ENCODE measurements at places on chromosomes 7 and 10.

GRCh38 chr10:84406561-84406960 lies 78.2 kb downstream of the CCSER2 start:
- DNase-seq = no peak

DNA sequence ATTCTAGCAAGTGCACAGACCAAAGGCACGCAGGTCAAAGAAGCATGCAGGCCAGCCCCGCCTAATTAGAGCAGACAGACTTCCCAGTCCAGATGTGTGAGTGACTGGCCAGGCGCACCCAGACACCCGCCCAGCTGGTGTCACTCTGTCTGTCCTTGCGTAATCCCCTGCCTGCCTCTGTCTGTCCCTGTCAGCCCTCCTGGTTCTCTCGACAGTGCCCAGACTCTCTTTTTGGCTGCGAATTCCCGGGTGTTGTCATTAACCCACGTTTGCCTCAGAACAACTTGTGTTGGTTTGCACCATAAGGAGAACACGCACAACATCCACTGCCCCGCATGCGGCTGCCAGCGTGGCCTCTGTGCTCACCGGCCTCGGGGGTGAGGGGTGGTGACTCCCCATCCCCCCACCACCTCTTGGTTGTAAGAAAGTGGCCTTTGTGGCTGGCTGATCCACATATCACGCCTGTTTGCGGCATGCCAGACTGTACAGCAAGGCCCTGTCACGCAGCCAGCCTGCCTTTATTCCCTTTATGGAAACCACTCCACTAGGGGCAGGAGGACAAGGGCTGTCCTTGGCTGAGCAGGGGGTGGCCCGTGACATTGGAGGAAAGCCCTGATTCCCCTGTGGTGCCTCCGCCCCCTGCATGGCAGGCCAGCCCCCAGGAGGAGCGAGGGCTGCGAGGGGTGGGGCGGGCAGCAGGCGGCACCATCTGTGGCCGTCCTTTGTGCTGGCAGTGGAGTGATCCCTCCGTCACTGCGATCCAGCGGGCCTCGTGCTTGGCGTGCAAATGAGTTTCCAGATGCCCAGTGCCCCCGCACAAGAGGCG lies 72.8 kb upstream of the PPIF start:
- DNase-seq = no peak

- DNase-seq = no peak
These were observed 77.5 kb upstream of the PHYHIPL start for GRCh38 chr10:59098831-59099452.

DNA sequence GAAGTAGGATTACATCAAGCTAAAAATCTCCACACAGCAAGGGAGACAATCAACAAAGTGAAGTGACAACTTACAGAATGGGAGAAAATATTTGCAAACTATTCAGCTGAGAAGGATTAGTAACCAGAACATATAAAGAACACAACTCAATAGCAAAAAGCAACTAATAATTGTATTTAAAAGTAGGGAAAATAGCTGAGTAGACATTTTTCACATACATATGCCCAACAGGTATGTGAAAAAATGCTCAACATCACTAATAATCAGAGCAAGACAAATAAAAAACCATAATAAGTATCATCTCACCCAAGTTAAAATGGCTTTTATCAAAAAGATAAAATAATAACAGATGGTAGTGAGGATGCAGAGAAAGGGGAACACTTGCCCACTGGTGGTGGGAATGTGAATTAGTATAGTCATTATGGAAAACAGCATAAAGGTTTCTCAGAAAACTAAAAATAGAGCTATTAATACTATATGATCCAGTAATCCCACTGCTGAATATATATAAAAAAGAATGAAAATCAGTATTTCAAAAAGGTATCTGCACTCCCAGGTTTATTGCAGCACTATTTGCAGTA lies 784.5 kb upstream of the C7orf33 start:
- DNase-seq = no peak

DNA sequence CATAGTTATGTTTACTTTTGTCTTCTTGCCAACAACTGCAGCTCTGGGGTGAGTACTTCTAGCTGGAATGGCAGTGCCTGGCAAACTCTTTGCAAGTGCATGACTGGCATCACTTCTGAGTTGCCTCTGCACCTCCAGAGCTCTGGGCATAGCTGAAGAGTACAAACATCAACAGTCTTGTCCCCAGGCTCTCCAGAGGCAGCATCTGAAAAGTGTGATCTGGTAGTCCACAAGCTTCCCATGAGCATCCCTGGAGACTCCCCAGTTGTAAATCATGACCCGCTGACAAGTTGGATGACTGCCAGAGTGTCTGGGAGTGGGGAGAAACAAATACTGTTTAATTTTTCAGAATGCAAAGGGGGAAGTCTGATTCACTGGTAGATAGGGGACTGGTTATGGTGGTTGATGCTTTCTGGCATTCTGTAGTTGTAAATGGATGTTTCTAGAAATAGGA lies 138.9 kb upstream of the CDK13 start:
- peak; percentile 61 for DNase-seq

GRCh38 chr10:102291221-102291905 lies 46.0 kb downstream of the GBF1 start:
- DNase-seq = no peak

DNA sequence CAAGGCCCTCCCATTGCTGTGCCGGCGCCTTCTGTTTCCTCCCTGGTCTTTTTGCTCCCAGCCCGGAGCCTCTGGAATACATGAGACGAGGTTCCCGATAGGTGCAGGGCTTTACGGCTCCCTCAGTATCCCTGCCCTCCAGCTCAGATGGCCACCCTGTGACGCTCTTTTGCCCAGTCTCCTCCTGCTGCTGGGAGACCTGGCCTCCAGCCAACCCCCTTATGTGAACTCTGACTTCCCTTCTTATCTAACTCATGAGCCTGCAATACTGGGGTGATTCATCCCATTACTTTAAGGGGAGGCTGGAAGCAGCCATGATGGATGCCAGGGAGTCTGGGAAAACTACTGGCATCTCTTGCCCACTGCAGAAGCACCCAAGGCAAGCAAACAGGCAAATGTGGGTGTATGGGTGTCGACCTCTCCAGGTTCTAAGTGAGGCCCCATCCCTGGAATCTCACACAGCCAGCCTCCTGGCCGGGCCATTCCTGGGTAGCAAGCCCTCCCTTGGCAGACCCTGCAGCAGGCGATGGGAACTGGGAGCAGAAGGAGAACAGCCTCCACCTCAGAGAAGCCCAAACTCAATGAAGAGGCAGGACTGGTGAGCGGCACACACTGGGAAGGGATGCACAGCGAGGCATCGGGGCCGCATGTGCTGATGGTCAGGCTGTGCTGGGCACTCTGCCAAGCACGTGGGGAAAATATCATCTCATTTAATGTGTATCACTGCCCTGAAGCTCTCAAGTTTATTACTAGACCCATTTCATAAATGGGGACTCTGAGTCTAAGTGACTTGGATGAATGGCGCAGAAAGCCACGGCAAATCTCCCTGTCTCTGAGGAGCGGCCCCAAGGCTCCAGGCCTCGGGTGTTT lies 97.5 kb downstream of the FAM53B start:
- no peak for DNase-seq

DNA sequence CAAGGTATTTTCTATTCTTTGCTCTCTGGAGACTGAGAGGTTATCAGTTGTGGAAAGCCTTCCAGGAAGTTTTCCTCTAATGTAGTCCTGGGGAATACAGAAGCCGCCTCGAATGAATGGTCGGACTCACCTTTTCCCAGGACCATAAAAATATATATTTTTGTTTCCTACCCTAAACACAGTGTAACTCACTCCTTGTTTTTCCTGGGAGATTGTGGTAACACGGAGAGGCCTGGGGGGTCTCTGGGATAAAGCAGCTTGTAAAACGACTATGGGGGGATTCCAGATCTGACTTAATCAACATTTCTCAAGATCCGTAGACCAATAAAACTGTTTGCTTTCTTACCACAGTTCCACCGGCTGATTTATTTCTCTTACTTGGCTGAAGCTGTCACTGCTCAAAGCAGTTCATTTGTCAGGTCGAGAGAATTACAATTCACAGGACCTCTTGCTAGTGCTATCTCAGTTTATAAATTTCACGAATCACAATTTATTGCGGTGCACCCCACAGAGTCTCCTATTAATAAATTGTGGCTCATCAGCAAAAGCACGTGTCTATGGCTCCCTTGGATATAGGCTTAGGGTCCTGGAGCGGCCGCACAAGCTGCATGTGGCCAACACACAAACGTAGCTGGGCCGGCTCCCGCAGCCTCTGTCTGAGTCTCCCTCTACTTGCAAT lies 176.3 kb upstream of the BMPER start:
- no peak for DNase-seq

- DNase-seq = no peak
These were observed 47.3 kb upstream of the PIK3AP1 start for GRCh38 chr10:96767611-96768010.

DNA sequence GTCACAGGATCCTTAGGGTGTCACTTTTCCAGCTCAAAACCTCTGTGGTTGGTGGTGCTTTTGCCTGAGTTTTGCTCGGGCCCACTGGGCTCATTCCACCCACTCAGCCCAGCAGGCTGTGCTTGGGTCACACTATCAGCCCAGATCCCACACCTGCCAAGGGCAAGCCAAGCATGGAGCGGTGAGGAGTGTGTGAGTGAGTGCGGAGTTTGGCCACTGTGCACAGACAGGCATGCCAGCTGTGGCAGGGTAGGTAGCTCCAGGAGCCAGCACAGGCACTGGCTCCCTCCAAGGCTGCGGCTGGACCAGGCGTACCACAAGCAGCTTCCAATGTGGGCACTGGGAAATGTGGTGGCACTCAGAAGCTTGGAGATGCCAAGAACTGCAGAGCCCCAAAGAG lies 43.9 kb upstream of the TECTB start:
- no peak for DNase-seq

- DNase-seq = no peak
These were observed 96.1 kb downstream of the PHTF2 start for GRCh38 chr7:77894574-77895091.

DNA sequence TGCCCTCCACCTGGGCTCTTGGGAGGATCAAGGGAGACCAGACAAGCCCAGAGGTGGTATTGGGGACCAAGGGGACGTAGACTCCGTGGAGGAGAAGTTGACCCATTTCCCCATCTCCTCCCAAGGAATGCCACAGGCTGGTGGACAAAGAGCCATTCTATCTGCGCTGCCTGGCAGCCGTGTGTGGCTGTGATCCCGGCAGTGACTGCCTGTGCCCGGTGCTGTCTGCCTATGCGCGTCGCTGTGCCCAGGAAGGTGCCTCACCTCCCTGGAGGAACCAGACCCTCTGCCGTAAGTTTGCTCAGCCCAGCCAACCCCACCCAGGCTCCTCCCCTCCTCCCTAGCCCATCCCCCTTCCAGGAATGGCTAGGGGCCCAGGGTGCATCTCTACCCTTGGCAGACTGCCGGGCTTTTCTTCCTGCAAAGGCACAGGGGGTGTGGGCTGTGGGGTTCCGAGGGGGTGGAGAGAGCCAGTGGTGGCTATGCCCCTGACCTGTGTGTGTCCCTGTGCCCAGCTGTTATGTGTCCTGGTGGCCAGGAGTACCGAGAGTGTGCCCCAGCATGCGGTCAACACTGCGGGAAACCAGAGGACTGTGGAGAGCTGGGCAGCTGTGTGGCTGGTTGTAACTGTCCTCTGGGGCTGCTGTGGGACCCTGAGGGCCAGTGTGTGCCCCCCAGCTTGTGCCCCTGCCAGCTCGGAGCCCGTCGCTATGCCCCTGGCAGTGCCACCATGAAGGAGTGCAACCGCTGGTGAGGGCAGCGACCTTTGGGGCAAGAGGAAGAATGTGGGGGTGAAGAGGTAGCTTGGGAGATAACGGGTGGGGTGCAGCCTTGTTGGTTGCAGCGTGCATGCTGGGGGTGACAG lies 10.2 kb upstream of the ZNF467 start:
- DNase-seq = no peak

DNA sequence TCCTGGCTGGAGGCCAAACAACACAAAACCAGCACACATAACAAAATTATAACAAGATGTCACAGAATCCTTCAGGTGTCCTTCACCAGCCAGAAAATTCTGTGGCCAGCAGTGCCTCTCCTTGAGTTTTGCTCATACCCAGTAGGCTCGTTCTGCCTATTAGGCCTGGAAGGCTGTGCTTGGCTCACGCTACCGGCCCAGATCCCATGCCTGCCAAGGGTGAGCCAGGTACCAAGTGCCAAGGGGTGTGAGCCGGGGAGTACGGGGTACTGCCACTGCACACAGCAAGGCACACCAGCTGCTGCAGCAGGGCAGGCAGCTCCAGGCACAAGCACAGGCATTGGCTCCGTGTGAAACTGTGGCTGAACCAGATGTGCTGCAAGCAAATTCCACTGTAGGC lies 1562.0 kb downstream of the REEP3 start:
- DNase-seq = no peak

- no peak for DNase-seq
These were observed 461.9 kb upstream of the KLF6 start for GRCh38 chr10:4246881-4247358.

GRCh38 chr7:2724453-2725177 lies 36.6 kb downstream of the AMZ1 start:
- no peak for DNase-seq

DNA sequence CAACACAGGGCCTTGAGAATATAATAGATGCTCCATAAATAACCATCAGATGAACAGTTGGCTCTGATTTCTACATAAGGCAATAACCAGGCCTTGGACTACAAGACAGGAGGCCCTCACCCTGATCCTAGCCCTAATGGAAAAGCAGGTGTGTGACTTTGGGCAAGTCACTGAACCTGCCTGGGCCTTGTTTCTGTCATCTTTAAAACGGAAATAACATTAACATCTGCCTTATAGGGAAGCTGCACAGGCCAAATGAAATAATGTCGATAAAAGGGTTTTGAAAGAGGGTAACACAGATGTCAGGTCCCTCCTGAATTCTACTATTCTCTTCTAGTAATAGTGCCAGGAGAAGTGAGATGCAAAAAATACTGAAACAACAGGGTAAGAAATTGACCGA lies 20.7 kb downstream of the PIK3AP1 start:
- no peak for DNase-seq

GRCh38 chr7:38574086-38574485 lies 57.1 kb downstream of the AMPH start:
- DNase-seq = no peak

GRCh38 chr7:71112436-71112835 lies 19.5 kb upstream of the GALNT17 start:
- no peak for DNase-seq

DNA sequence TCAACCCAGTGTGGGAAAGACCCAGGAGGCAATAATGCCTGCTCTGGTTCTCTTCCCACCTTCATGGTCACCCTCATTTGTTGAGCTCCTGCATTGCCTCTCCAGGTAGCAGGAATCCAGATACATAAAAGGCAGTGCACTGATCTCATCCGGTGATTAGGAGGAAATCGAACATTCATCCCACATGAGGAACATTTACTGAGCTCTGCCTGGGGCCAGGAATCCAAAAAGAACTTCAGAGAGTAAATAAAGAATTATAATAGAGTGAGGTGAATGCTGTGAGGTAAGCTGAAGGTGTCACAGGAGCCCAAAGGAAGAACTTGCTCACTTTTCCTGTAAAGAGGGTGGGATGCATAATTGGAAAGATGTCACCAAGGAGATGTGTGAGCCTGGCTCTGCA lies 121.2 kb downstream of the RALA start:
- DNase-seq = no peak

- no peak for DNase-seq
These were observed 266.5 kb downstream of the GPR158 start for GRCh38 chr10:25441270-25441669.
